ENCODE measurements at places on chromosomes 7 and 10. TPM values are rescaled to one million over a fixed set of nuclear protein-coding genes. Genes with fewer than 3 reads are reported as not detected.

The MEIG1 gene
- not detected for total RNA-seq

The AKR1D1 gene
- total RNA-seq: not detected

The DPP6 gene
- total RNA-seq: 24.8 TPM

The ANXA8L1 gene
- total RNA-seq: not detected

The SUGCT gene
- 11.6 TPM for total RNA-seq

The NRF1 gene
- total RNA-seq: 19.1 TPM

The MMD2 gene
- not detected for total RNA-seq

The CCL24 gene
- not detected for total RNA-seq

The DNAJC30 gene
- total RNA-seq: 5.8 TPM

The POLR2J3 gene
- total RNA-seq: 15.6 TPM

The SPDYE6 gene
- not detected for total RNA-seq

The PTPRE gene
- total RNA-seq: 22.4 TPM

Measured in esophagus muscularis mucosa (tissue), 4 donors.